Upper lobe of right lung (tissue), 1 donor: ENCODE measurements at places on chromosomes 4 and X.

DNA sequence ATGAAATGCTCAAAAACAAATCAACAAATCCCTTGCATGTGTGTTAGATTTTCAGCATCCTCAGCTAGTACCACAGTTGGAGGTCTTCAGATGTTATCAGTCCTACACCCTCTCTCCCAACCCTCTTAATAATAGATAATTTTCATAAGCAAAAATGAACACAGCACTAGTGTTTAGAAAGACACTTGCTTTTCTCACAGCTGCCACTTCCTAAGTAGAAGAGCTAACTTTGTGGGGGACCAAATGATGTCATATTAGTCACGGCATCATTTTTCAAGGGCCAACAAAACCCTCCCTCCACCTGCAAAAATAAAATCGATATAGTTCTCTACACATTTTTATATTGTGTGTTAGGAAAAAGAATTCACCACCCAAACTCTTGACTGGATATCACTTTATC lies 163.5 kb upstream of the GYPA start:
- no peak for DNase-seq

GRCh38 chr4:113026556-113026955 lies 22.9 kb upstream of the ANK2 start:
- DNase-seq: no peak

DNA sequence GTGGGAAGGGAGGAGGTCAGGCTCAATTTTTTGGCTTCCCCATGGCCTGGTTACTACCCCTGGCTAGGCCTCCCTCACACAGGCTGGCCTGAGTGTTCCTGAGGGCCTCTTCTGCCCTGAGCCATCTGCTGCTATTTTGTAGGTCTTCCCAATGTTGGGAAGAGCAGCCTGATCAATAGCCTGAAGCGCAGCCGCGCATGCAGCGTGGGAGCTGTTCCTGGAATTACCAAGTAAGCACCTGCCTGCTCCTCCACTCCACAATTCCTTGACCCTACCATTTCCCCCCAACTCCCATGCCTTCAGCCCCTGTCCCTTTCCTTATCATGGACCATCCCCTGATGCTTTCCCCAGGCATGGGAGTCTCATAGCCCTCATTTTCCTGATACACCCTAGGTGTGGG lies 20.8 kb downstream of the GNL3L start:
- DNase-seq: no peak

- DNase-seq: no peak
Measured at GRCh38 chrX:39450234-39450977, 647.4 kb downstream of the BCOR start.

DNA sequence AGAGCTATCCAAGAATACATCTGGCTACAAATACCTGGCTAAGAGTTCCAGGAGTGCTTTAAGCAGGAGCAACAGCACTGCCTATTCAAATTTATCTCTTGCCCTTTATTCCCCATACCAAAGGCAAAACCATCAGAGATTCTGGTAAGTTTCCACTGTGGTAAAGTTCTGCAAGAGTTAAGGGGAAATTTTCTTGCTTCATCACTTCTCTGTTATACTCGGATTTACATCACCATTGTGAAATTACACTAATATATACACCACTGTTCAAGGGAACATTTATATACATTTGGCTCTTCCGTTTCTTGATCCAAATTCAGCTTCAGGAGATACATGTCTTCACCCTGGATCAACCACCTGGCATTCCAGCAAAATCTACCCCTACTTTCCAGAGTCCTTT lies 70.8 kb upstream of the PTPN13 start:
- DNase-seq: no peak

DNA sequence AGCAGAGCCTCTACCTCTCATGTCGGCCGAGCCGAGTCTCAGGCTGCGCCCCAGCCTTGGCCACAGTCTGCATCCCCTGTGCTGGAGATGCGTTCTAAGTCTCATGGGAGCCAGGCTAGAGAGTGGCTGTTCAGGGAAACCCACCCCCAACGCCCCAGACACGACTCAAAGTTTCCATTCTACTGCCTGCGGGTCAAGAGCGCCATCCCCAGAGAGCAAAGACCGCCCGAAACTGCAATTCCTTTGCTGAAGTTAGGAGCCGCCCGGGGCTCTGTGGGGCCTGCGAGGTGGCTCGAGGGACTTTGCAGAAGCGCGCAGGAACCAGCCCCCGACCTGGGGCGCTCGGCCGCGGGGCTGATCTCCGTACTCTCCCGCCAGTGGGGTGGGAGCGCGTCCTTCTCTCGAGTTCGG lies 10.0 kb upstream of the ELF4 start:
- DNase-seq: no peak

DNA sequence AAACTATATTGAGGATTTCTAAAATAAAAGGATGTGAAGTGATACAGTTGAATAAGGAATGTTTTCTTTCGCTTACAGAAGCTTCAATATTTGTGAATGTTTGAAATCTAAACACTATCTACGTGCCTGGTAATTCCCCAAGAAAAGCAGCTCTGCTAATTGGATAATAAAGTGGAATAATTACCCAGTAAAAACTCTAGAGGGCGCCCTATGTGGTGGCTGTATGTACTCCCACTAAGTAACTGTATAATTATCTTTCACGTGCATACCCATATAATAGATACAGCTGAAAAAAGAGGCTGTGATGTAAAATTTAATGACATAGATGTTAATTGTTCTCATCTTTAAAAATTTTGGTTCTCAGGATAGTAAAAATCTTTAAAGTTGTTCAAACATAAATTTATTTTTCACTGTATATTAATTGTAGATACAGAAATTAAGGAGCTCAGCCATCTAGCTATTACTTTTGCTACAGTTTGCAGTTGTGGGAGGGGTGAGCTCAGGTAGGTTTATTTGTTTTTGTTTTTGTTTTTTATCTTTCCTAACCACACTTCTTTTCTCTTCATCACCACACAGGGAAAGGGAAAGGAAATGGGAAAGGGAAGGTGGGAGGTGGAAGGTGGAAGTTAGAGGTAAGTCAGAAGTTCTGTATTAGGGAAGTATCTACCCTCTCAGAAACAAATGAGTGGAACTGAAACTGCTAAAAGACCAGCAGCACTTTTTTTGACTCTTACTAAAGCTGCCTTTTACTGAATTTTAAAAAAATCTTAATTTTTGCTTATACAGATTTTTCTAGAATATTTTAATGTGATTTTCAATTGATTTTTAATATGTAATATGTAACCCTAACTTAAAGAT lies 151.7 kb upstream of the RPS6KA6 start:
- no peak for DNase-seq

DNA sequence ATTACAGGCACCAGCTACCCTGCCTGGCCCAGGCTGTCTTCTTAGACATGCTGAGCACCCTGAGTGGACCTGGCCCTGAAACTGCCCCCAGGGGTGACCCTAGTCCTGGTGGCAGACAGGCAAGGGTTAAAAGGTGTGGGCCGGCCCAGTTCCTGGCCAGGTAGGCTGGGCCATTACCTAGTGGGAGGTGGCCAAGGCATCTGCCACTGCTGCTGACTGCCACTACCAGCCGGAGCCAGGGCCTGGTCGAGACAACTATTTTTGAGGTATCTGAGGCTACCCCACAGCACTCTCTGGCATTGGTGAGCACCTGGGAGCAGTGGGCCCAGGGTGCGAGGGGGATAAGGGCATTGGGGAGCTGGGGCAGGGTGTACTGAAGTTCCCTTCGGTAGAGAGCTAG lies at the start of gene CCDC120:
TSS of gene CCDC120 (plus strand) at position 206 of the 400 bp plus-strand sequence. CDS start 3,043 bp downstream, outside the sequence.
- peak; percentile 75 for DNase-seq

- DNase-seq: peak; percentile 83
Measured at GRCh38 chr4:6953751-6954380, 44.2 kb downstream of the TBC1D14 start.

DNA sequence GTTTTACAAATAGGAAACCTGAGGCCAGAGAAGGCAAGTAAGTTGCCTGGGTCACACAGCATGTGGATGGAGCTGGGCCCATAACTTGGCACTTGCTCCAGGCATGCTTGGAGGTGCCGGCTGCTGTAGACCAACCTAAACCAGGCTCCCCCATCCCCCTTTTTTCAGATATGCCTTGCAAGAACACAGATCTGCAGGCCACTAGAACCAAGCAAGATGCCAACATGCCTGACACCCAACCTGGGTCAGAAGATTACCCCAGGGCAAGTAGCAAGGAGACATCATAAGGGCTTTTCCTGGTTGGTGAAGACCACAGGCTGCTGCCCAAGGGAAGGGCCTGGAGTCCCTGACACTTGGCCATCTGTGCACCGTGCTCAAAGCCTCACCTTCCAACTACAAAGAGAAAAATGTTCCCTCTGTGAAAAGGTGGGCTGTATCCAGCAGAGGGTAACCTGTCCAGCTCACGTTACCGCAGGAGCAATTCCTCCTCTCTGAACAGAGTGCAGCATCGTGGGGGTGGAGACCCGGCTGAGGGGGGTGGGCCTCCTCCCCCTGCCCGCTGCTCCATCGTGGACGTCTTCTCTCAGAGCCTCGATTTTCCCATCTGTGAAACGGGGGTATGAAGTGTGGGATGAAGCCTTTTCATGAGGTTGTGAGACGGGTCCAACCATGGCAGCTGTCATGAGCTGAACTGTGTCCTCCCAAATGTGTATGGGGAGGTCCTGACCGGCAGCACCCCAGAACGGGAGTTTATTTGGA lies 23.0 kb downstream of the HMX1 start:
- peak; percentile 43 for DNase-seq

GRCh38 chr4:1177274-1178141 lies 5.1 kb upstream of the SPON2 start:
- no peak for DNase-seq

DNA sequence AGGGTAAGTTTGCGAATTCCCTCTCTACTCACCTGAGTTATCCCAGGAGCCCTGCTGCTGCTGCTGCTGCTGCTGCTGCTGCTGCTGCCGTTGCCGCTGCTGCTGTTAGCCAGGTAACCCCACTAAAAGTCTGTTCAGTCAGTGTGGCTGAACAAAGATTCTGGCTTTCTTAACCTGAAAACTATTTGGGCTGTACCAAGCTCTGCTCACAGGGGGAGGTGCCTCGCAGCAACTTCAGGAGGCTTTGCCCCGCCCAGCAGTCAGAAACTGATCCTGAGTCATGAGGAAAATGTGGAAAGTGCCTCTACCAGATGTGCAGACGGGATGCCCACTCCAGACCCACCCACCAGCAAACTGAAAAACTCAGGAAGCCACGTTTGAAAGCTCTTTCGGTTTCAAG lies at the start of gene CAPN6:
TSS of gene CAPN6 (minus strand) at position 145 of the 400 bp plus-strand sequence. CDS start 6,547 bp downstream, outside the sequence.
- peak; percentile 50 for DNase-seq

DNA sequence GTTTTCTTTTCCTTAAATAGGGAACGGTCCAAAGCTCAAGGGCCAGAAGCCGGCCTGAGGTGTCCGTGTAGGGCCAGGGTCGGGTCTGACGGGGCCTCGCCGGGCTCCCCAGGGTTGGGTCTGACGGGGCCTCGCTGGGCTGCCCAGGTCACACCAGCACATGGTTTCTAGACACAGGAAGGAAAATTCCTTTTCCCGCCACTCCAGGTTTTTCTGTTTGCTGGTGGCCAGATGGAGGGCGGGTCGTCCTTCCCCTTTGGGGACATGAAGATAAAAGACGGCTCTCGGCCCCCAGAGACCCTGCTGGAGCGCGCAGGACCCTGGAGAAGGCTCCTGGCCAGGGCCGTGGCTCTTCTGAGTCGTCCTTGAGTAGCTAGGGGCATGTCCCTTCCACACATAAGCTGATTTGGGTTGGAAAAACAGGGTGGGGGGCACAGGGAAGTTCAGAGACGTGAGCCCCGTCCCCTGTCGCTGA lies 35.1 kb downstream of the PIGG start:
- no peak for DNase-seq

DNA sequence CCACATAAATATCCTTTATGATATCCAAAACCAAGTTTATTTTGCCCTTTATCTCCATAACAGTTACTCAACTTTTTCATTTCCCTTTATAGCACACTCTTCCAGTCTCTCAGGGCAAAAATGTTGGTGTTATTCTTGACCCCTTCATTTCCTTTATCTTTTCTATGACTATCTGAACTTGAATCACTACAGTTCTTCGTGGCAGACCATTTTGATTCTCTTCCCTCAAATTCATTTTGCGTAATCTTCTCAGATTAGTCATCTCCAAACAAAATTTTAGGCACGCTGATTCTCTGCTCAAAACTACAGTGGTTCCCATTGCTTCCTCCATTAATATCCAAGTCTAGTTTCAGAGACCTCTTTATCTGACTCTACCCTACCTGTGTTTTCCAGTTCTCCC lies 26.1 kb downstream of the RUFY3 start:
- no peak for DNase-seq

DNA sequence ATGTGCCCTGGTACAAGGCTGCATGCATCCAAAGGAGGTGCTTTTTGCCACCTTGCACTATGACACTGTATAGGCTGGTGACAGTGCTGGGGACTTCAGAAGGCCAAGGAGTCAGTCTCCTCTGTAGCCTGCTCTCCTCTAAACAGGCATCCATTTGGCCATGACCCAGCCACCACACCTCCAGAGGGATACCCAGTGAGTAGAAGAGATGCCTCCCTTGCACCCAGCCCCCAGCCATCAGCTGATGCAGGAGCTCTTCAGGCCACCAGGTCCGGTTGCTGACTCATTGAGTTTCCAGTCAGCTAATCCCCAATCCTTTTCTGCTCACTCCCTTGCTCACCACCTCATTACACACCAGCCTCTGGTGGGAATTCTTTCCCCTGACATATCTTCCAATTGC lies 99.8 kb downstream of the PJA1 start:
- no peak for DNase-seq

GRCh38 chr4:139465922-139466321 lies 12.0 kb downstream of the RAB33B start:
- no peak for DNase-seq

GRCh38 chr4:82360298-82361177 lies 13.3 kb downstream of the HNRNPD start:
- no peak for DNase-seq

GRCh38 chr4:95980877-95981360 lies 141.0 kb downstream of the PDHA2 start:
- no peak for DNase-seq

DNA sequence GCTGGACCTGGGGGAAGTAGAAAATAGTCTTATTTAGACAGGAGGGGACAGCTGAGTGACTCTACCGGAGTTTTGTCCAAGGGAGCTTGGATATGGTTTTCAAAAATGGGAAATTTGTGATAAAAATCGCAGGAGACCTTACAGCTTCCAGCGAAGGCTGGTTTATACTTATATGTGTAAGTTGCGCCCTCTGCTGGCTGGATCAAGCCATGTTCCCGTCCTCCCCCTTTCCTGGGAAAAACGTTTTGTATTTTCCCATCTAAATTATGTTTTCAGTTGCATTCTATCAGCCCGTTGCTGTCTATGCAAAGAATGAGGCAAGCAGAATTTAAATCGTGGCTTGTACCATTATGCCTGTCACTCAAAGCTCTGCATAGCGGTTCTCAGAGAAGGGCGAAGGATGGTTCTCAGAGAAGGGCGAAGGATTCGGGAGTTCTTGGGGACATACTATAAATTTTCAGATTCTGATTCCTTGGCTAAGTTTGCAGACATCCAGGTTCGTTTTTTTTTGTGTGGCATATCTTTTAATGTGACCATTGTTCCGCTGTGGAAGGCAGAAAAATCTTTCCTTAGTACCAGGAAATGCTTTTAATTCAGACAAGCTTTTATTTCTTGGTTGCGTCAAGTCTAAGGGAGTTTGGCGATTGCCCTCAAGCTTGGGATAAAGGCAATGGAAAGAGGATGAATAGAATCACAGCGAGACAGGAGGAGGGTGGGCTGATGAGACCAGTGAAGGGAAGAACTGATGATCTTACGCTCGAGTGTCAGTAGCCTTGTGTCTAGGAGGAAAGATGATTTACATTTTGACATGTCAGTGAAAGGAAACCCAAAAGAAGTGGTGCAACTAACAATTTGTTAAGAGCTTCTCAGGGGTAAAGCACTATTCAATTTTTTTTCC lies 128.5 kb upstream of the ARX start:
- peak; percentile 68 for DNase-seq
